ENCODE measurements at places on chromosomes 6 and 20. TPM values are rescaled to one million over a fixed set of nuclear protein-coding genes. Genes with fewer than 3 reads are reported as not detected.

GRCh38 chr6:93416571-93417420 is 2.6 kb downstream of the EPHA7 start:
- DNase-seq, result no peak
- H3K27me3 ChIP-seq, result peaks cover 29% of the 10 kb centered on the region
- no peaks in the 10 kb centered on the region for H3K36me3 ChIP-seq
- H3K4me1 ChIP-seq, result no peaks in the 10 kb centered on the region
- no peak overlapping the region for H3K4me3 ChIP-seq
- H3K27ac ChIP-seq, result no peak overlapping the region

- no peaks in the 10 kb centered on the region for H3K4me1 ChIP-seq
- H3K36me3 ChIP-seq, result no peaks in the 10 kb centered on the region
- no peak overlapping the region for H3K27ac ChIP-seq
Observed at GRCh38 chr20:39862470-39862891, 826.6 kb downstream of the MAFB start.

DNA sequence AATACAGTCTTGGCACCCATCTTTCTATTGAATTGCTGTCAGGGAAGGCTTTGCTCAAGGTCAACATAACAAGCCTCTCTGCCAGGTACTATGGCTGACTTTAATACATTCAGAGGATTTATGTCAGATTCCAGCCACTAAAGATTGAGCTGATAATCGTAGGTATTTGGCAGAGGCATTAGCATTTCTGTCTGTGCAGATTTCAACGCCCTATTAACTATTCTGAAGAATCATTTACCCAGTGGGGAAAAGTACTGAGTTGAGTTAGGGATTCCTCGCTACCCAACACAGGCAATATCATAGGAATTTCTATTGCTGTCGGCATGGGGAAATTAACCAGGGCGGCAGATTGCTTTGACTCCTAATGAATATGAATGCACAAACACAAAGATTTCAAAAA is 233.7 kb upstream of the SPTLC3 start:
- H3K27ac ChIP-seq, result no peak overlapping the region
- H3K27me3 ChIP-seq, result no peaks in the 10 kb centered on the region
- no peaks in the 10 kb centered on the region for H3K36me3 ChIP-seq
- H3K4me3 ChIP-seq, result no peak overlapping the region

- H3K4me3 ChIP-seq, result no peak overlapping the region
- no peaks in the 10 kb centered on the region for H3K27me3 ChIP-seq
- peaks cover 2% of the 10 kb centered on the region for H3K4me1 ChIP-seq
- no peaks in the 10 kb centered on the region for H3K36me3 ChIP-seq
Observed at GRCh38 chr6:133973109-133973971, 20.3 kb downstream of the TBPL1 start.

Gene BHLHE23
- total RNA-seq, result not detected

DNA sequence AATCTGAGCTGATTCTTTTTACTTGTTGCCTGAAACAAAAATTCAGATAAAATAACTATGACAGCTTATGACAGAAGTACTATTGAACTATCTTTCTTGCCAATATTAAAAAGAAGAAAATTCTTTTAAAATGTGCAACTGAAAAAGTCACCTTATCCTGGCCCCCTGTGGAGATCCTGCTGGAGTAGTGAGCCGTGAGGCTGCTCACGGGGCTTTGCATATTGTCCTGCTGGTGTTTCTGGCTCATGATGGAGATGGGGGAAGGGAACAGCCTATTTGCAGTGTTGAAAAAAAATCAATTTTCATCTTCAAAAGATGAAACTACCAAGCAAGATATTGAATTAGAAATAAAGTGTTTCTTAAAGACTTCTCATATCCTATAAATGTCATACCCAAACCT is 216.0 kb downstream of the SAMD5 start:
- H3K4me1 ChIP-seq, result no peaks in the 10 kb centered on the region
- DNase-seq, result no peak
- H3K27me3 ChIP-seq, result no peaks in the 10 kb centered on the region
- no peaks in the 10 kb centered on the region for H3K36me3 ChIP-seq
- H3K4me3 ChIP-seq, result no peak overlapping the region

- no peaks in the 10 kb centered on the region for H3K27me3 ChIP-seq
- H3K4me1 ChIP-seq, result peaks cover 17% of the 10 kb centered on the region
- DNase-seq, result peak; percentile 83
Observed at GRCh38 chr6:137764464-137764863, 102.6 kb upstream of the TNFAIP3 start.

DNA sequence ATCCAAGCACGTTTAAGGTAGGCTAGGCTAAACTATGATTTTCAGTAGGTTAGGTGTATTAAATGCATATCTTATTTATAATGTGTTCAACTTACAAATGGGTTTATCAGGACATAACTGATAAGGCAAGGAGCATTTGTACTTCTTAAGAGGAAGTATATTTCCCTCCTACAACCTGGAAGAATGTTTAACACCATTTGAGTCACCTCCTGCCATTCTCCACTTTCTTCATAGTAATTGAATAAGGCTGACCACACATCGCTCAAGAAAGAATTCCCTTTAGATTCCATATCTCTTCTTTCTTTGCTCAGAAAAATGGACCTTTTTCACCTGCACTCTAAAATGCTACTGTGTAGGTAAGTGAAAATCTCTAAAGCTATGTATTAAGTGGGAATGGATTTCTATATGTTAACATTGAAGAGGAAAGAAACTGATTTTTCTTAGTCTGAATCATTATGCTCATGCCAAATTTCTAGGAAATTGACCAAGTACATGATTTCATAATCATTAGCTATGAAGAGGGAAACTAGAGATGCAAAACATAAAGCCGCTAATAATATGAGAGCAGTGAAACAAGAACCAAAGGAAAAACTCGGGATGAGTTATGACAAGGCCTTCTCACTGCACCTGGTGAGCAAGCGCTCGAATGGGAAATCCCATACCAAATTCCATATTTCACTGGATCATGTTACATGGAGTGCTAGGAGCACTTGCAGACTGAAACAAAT is 210.4 kb downstream of the ALDH8A1 start:
- H3K36me3 ChIP-seq, result no peaks in the 10 kb centered on the region
- peaks cover 4% of the 10 kb centered on the region for H3K4me1 ChIP-seq
- DNase-seq, result peak; percentile 39

DNA sequence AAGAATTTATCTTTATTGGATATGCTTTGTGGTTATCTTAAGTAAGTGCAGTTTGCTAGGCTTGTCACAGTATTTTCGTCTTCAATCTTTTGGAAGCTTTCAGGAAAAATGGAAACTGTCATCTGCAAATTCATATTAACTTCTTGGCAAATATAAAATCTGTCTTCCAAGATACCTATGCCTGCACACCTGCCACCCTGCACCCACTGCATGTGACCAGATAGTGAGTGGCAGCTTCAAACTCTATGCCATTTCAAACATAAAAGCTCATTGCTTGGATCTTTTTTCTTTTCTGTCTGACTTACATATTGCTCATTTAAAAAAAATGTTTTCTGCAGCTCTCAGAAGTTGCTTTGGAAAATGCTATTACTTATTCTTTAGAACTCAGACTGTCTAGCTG is 14.1 kb downstream of the OPRM1 start:
- no peaks in the 10 kb centered on the region for H3K27me3 ChIP-seq
- DNase-seq, result no peak
- H3K4me1 ChIP-seq, result no peaks in the 10 kb centered on the region

GRCh38 chr20:40970218-40970617 is 58.4 kb upstream of the TOP1 start:
- no peaks in the 10 kb centered on the region for H3K27me3 ChIP-seq
- H3K27ac ChIP-seq, result no peak overlapping the region
- no peak for DNase-seq

Gene TRIM31
- not detected for total RNA-seq

GRCh38 chr20:19937218-19937617 is 79.9 kb upstream of the NAA20 start:
- H3K4me1 ChIP-seq, result peaks cover 13% of the 10 kb centered on the region
- no peak for DNase-seq
- H3K27me3 ChIP-seq, result no peaks in the 10 kb centered on the region
- H3K36me3 ChIP-seq, result peaks cover 39% of the 10 kb centered on the region
- no peak overlapping the region for H3K4me3 ChIP-seq

DNA sequence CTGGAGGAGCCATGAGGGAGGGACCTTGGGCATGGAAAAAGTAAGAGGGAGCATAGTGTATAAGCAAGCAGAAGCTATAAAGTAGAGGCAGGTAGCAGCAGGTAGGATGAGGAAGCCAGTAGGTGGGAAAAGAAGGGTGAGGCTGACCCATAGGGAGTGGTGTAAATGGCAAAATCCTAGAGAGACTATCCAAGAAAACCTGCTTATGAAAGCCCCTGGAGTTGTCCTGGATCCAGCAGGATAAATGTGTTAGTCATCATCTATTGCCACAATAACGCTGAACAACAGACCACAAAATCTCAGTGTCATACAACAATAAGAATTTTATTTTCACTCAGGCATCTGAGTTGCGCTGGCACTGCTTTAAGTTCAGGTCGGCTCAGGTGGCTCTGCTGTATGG is 30.2 kb downstream of the CHD6 start:
- H3K4me1 ChIP-seq, result peaks cover 4% of the 10 kb centered on the region
- H3K36me3 ChIP-seq, result peaks cover 2% of the 10 kb centered on the region
- H3K27me3 ChIP-seq, result no peaks in the 10 kb centered on the region
- peak; percentile 69 for DNase-seq
- no peak overlapping the region for H3K4me3 ChIP-seq

DNA sequence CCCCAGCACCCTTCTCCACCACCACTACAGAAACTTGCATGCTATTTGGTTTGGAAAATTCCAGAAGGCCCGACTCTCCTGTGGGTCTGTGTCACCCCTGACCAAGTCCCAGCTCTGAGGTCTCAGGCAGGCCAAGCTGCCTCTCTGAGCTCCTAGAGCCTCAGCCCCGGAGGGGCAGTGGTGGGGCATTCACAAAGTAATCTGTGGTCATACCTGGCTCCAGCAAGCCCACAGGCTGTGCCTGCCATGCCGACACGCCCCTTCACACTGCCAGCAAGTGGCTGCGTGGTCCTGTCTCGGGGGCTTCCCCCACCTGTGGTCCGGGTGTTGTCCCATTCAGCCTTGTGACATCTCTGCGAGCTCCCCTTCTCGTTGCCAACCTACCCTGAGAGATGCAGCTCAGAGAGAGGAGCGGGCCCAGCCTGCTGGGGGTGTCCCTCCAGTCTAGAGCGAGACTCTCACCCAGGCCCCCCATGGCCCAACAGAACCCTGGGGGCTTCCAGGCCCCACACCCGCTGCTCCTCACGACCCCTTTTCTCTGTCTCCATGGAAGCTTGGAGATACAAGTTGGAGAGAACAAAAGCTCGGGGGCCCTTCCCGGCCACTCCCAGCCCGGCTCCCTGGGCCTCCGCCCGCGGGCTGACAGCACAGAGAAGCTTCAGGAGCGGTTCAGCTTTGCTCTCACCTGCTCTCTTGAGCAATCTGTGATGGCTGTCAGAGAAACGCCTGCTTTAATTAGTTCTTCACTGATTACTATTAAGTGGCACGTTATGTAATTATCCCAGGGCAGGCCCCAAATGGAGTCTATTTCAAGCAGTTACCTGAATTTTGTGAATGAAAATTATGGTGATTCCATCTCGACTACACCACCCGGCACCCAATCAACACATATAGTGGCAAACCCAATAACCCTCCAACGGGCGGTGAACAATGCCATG is 147.7 kb upstream of the PHACTR3 start:
- no peak overlapping the region for H3K4me3 ChIP-seq
- H3K27me3 ChIP-seq, result no peaks in the 10 kb centered on the region
- H3K27ac ChIP-seq, result no peak overlapping the region
- H3K36me3 ChIP-seq, result no peaks in the 10 kb centered on the region

GRCh38 chr6:45072673-45073072 is 255.5 kb upstream of the RUNX2 start:
- H3K27ac ChIP-seq, result no peak overlapping the region
- H3K4me3 ChIP-seq, result no peak overlapping the region
- H3K4me1 ChIP-seq, result peaks cover 2% of the 10 kb centered on the region

- H3K4me1 ChIP-seq, result no peaks in the 10 kb centered on the region
- no peak for DNase-seq
- H3K4me3 ChIP-seq, result no peak overlapping the region
- H3K27me3 ChIP-seq, result no peaks in the 10 kb centered on the region
- H3K27ac ChIP-seq, result no peak overlapping the region
Observed at GRCh38 chr6:160190973-160191372, 67.6 kb downstream of the SLC22A2 start.

GRCh38 chr6:30541515-30542403 is 14.5 kb downstream of the GNL1 start:
- H3K4me3 ChIP-seq, result no peak overlapping the region
- H3K27me3 ChIP-seq, result no peaks in the 10 kb centered on the region
- H3K4me1 ChIP-seq, result no peaks in the 10 kb centered on the region
- no peak overlapping the region for H3K27ac ChIP-seq
- peak; percentile 87 for DNase-seq
- H3K36me3 ChIP-seq, result peaks cover 12% of the 10 kb centered on the region

DNA sequence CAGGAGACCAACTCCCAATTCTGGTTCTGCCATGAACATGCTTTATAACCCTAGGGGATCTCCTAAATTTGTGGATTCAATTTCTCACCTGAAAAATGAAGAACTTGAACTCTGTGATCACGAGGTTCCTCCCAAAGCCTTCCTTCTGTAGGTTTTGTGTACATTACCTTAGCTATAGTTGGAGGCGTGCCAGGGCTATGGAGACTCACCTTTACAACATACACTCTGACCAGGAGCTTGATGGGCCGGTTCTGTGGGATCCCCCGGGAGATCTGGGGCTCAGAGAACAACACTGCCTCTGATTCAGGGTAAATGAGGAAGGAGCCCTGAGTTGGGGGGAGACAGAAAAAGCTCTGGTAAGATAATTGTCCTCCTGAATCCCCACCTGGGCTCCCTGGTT is 34.1 kb downstream of the ERGIC3 start:
- no peaks in the 10 kb centered on the region for H3K4me1 ChIP-seq
- H3K27ac ChIP-seq, result no peak overlapping the region
- H3K36me3 ChIP-seq, result no peaks in the 10 kb centered on the region
- H3K27me3 ChIP-seq, result peaks cover 12% of the 10 kb centered on the region
- no peak for DNase-seq
- H3K4me3 ChIP-seq, result no peak overlapping the region

All from IMR-90 (cell line).